GM10248 (cell line): ENCODE measurements at places on chromosomes 7 and 10.
A peak's percentile ranks its signal among the peaks of the same experiment; 100 is the strongest.

GRCh38 chr7:111380945-111381344 lies 181.3 kb downstream of the IMMP2L start:
- no peak for DNase-seq

- no peak for DNase-seq
Measured at GRCh38 chr7:79778786-79779770, 325.6 kb upstream of the MAGI2 start.

DNA sequence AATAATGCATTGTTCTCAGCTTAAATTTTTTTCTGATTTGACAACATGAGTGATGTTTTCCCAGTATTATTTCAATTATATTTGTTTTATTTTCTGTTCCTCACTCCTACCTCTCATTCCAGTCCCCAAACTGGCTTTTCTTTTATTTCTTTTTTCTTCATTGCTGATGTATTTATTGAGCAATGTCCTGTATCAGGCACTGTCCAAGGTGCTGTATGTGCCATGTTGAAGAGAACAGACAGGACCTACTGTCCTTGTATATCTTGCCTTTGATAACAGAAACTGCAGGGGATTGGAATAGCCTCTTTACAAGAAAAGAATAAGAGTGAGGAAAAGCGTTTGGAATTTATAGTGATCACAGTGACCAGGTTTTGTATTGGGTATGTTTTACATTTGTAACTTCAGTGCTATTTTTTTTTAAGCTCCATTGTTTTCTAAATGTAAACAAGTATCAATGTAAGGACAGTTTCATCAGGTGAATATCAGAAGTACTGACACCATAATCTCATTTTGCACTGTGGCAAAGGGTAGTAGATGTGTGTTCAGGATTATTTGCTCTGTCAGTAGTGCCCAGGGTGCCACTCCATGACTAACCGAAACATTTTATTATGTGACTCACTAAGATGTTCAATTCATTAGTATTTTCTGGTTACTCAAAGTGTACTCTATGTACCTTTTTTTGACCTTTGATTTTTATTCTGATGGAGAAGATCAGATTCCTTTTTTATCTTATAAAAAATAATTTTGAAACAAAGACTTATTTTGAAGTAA lies 15.6 kb upstream of the CLDN12 start:
- no peak for DNase-seq

GRCh38 chr7:13641714-13642113 lies 347.8 kb downstream of the ETV1 start:
- no peak for DNase-seq

DNA sequence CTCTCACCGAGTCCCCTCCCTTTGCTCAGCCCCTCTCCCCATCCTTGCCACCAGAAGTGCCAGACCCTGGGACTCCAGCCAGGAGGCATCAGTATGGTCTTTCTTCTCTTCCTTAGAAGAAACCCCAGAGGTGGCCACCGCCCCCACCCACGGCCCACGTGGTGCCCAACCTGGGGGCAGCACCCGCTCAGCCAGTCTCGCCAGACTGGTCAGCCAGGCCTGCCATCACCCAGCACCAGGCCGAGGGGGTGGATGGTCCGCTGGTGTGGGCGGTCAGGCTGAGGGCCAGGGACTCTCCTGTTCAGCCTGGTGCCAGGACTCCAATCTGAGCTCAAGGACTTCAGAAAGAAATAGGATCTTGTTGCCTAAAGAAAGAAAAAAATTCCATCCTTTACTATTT lies 5.8 kb upstream of the CLDN4 start:
- DNase-seq, result peak; percentile 4

- DNase-seq, result no peak
Measured at GRCh38 chr10:131802156-131802915, 98.5 kb upstream of the PPP2R2D start.

GRCh38 chr7:122889116-122889515 lies 2.9 kb upstream of the CADPS2 start:
- DNase-seq, result no peak

- no peak for DNase-seq
Measured at GRCh38 chr7:102280521-102280920, 6.1 kb upstream of the SH2B2 start.

GRCh38 chr10:117790179-117790578 lies 247.6 kb downstream of the EMX2 start:
- no peak for DNase-seq

GRCh38 chr10:116741391-116742351 lies 695 bp downstream of the HSPA12A start:
- DNase-seq, result no peak

DNA sequence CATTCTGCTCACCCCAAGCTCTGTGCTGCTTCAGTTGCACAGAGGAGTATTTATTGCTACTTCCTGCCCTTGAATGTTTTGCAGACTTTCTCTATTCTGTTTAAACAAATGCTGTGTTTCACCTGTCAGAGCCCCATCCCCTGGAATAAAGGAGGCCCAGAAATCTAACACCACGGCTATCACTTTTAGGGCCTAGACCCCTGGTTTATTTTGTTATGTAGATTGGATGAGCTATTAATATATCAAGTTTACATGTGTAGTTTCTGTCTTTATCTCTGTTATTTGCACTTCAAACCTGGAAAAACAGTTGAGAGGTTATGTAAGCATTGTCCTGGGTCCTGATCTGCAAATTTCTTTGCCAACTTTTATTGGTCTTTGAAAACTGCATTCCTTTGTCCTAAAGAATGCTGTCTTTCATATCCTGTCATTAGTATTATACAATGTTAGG lies 630.1 kb downstream of the PARD3 start:
- DNase-seq, result no peak

DNA sequence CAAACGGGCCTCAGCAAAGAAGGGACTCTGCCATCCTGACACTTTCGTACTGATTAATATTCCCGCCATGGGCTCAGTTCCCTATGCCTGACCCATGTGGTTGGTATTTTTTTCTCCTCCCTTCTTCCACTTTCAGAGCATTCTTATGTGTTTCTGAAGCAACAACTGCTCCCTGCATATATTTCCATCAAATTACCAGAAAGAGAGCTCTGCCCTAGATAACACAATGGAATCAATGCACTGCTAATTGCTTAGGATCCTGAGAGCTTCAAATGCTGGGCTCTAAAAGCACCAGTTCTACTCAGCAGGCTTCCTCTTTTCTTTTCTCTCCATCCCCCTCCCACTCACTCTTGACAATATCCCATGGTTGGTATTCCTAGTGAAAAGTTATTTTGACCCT lies 5.3 kb downstream of the TECTB start:
- no peak for DNase-seq

DNA sequence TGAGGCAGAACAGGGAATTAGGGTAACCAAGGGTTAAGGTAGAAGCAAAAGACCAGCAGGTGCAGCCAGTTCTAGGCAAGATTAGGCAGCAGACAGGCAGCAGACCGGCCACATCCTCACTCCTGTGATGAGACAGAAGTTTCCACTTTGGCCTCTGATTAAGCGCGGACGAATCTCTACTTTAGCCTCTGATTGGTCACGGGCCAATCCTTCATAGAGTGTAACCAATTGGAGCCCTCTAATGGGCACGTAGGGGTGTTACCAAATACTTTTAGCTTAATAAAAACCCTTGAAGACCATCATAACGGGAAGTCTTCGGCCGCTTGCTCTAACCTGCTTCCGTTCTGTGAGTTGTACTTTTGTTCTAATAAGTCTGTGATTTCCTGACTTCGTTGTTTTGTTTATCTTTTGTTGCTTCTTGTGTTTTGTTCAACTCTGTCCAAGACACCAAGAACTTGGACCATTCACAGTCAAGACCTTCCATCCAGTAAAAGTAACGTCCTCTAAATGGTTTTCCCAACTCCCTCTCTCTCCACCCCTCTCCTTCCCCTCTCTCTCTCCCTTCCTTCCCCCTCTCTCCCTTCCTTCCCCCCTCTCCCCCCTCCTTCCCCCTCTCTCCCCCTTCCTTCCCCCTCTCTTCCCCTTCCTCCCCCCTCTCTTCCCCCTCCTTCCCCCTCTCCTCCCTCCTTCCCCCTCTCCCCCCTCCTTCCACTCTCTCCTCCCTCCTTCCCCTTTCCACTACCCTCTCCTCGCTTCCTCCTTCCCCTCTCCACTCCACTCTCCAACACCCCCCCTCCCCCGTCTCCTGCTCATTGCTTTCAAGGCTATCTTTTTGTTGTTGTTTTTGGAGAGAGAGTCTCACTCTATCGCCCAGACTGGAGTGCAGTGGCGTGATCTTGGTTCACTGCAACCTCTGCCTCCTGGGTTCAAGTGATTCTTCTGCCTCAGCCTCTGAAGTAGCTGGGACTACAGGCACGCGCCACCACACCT lies 13.2 kb upstream of the MALSU1 start:
- no peak for DNase-seq

GRCh38 chr7:102451371-102452054 lies 13.2 kb downstream of the ALKBH4 start:
- no peak for DNase-seq

- DNase-seq, result no peak
Measured at GRCh38 chr7:82501346-82501745, 57.8 kb upstream of the CACNA2D1 start.

DNA sequence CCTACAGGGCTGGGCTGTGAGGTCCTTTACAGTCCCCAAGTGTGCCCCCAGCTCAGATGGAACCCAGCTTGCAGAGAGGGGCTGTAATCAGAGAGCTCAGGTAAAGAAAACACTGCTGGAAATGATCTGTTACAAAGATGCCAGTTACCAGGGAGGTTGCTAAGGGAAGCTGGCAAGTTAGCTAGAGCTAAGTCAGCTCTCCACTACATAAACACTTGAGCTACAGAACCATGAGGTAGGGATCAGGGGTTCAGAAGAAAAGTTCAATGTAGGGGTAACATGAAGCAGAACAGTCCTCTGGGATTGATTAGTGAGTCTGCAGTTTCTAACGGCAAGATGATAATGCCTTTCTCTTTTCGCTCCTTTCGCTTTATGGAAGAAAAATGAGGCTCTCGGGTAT lies 53.1 kb upstream of the TM9SF3 start:
- no peak for DNase-seq

DNA sequence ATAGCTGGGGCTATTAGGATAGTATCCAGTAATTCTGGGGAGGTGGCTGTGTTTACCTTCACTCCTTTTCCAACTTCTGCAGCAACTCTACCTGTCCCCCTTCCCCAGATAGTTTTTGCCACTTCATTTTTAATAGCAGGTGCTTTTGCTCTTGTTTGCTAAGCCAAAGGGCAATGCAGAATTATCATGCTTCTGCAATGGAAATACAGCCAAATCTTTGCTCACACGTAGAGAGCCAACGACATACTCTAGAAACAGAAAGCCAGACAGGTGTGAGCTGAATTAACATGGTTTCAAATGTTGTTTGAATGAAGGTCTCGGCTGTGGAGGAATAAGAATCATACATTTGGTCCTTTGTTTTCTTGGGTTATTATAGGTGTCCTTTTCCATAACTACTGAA lies 14.4 kb downstream of the PLEKHS1 start:
- no peak for DNase-seq

DNA sequence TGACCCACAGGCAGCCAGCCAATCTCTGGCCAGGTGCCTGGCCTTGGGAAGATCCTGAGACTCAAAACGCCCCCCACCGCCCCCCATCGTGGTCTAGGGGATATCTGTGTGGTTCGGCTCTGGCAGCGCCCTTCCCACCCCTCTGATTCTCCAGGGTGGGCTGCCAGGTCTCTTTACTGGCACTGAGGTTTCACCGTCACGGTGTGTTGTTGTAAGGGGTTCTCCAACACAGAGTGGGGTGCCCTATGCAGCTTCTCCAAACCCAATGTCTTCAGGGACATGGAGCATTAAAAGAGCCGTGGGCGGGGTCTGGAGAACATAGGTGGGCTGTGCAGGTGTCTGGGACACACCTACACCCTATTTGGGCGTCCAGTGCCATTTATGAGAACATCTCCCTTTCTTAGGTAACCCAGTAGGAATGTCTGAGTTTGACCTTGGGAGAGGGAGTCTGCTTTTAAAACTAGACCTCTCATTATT lies 1.5 kb downstream of the MAFK start:
- DNase-seq, result no peak

GRCh38 chr10:72694476-72695369 lies 2.8 kb downstream of the MCU start:
- peak; percentile 27 for DNase-seq

GRCh38 chr7:14252458-14252857 lies 263.0 kb upstream of the ETV1 start:
- no peak for DNase-seq

GRCh38 chr7:35576031-35576573 lies 118.8 kb downstream of the HERPUD2 start:
- DNase-seq, result no peak

DNA sequence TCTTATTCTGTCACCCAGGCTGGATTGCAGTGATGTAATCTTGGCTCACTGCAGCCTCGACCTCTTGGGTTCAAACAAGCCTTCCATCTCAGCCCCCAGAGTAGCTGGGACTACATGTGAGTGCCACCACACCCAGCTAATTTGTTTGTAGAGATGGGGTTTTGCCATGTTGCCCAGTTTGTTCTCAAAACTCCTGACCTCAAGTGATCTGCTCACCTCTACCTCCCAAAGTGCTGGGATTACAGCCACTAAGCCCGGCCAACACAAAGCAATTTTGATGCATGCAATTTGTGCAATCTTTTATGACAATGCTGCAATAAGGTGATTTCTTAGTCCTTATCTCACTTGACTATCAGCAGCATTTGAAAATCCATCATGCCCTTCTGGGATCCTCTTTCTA lies 333.1 kb downstream of the FRMD4A start:
- DNase-seq, result no peak

DNA sequence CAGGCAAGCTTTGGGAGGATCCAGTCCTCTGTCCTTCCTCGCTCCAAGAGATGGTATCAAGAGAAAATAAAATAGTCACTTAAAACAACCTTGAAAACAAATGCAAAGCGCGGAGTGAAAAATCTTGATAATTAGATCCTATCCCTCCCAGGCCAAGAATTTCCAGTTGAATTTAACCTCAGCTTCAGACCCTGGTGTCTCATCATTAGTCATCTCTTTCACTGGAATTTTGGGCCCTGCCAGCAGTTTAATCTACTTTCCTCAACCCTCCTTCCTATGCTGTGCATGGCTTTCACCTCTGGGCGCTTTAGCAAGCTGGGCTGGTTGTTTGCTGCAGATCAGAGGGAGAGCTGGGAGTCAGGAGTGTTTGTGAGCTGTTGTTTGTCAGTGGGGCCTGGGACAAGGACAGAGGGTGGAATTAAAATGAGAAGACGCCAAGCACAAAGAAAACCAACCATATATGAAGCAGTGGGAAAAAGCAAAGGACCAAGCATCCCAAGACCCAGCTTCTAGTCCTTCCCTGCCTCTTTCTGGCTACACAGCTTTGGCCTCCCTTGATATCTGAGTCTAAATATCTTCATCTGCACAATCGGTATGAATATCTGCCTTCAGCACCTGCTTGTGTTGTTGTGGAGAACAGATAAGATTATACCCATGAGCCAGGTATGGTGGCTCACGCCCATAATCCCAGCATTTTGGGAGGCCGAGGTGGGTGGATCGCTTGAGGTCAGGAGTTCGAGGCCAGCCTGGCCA lies 13.5 kb downstream of the MYOF start:
- DNase-seq, result no peak

DNA sequence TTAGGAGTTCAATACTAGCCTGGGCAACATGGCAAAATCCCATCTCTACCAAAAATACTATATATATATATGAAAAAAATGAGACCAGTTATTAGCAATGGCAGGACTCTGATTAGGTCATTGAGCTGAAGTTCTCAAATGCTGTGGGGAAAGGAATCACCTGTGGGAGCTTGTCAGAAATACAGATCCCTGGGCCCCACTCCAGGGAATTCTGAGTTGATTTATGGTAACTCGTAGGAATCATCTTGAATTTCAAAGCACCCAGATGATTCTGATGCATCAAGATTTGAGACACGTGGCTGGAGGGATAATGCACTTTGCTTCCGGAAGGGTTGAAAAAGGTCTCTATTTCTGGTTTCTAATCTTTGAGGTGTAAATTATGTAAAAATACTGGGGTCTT lies 1.0 kb upstream of the ANKRD1 start:
- no peak for DNase-seq

- no peak for DNase-seq
Measured at GRCh38 chr7:131502810-131503508, 53.5 kb downstream of the PODXL start.
